ENCODE measurements at places on chromosomes 4 and X.

DNA sequence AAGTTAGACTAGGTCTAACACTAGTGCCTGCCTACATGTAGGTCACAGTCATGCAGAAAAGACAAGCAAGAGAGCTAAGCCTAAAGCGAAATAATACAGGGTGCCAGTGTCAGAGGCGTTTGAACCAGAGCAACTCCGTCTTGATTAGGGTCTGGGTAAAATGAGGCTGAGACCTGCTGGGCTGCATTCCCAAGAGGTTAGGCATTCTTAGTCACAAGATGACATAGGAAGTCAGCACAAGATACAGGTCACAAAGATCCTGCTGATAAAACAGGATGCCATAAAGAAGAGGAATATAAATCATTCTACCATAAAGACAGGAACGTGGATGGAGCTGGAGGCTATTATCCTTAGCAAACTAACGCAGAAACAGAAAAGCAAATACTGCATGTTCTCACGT, 120.9 kb downstream of the BEND2 start:
- no peak for DNase-seq

DNA sequence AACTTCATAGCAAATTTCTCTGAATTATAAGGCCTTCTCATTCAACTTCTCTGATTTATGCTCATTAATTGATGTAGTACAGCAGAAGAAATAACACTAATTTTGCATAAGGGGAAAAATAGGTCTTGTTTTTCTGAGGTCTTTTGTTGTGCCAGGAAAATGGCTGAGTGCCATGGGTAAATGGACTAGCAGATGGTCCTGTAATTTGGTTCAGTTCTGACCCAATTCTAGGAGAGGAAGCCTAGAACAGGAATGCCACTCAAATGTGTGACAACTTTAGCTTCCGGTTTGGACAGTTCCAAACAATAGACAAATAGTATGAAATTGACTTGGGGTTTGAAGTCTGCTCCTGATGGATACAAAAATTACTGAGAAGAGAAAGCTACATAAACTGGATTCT, 6.2 kb downstream of the RAB9B start:
- no peak for DNase-seq

DNA sequence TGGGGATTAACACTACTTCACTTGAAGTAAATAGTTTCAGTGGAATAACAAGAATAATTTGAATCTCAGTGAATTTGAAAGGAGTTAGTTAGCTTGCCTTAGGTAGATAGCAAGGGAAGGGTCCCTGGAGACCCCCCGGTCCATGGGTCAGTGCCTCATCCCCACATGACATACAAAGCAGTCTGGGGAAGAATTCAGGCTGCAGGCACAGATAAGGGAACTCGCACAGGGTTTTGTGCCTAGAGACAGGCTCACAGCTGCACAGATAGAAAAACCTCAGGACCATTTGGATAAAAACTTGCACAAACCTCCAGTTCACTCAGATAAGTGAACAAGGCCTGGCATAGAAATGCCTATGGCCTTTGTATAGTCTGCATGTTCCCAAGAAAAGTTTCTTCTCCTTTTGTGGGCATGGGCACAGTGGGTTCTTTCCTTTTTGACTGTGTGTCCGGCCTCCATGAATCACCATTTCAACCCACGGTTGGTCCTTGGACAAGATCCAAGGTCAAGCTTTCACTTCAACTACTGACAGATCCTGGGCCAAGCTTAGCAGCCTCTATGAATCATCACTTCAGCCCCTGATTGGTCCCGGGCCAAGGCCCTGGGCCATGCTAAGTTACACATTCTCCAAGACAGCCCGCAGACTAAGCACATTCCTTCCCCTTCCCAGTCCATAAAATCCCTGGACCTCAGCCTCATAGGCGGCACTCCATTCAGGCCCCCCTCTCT, 108.3 kb upstream of the KLHL4 start:
- DNase-seq: peak; percentile 26

- no peak for DNase-seq
Measured at GRCh38 chrX:13305108-13305507, 14.7 kb downstream of the ATXN3L start.

- DNase-seq: no peak
Measured at GRCh38 chr4:95537191-95537590, 11.6 kb downstream of the UNC5C start.

- DNase-seq: no peak
Measured at GRCh38 chrX:18877469-18877868, 106.4 kb downstream of the PHKA2 start.

- no peak for DNase-seq
Measured at GRCh38 chrX:99353412-99353811, 1056.7 kb downstream of the PCDH19 start.

DNA sequence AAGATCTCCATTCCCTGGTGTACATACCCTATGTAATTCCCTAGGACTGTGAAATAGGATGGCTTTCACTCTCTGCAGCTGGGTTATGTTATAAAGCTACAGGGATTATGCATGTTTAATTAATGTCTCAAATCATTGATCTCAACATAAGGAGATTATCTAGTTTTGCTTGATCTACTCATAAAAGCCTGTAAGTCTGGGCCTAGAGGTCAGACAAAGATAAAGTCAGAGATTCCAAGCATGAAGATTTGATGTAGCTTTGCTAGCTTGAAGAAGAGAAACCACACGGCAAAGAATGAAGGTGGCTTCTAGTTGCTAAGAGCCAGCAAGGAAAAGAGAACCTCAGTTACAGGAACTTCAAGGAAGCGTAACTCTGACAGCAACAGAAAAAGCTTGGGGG, 456.9 kb downstream of the CCSER1 start:
- no peak for DNase-seq

GRCh38 chr4:148057984-148058859, 326.3 kb downstream of the ARHGAP10 start:
- DNase-seq: no peak

DNA sequence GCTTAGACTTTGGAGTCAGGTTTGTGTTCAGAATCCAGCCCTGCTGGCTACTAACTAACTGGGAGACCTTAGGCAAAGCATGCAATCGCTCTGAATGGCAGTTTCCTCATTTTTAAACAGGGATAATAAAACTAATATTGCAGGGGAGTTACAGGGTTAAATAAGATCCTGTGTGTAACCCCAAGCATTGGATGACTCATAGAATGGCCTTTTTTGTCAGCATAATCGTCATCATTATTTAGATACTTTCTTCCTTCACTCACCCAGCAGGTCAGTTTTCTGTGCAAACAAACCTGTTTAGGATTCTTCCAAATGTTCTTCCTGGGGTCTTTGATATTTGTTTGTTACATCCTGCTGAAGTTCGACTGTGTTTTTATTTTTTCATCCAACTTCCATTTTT, 208.2 kb downstream of the EVC2 start:
- no peak for DNase-seq

DNA sequence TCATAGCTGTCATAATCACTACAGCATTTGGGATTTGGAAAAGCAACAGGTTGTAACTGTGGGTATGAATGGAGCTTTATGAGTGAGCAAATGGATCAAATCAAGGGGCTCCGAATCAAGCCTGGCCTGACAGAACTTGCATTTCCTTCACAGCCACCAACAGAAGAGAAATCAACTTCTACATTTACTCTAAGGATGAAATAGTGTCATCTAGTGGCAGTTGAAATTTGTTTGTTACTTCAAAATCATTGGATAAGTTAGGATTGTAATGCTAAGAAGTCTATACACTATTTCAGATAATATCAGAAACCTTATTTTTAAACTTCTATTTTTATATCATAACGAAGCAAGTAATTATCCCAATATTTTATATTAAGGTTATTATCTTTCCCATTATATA, 10.7 kb upstream of the WDR17 start:
- no peak for DNase-seq

- DNase-seq: no peak
Measured at GRCh38 chr4:91630764-91631163, 673.0 kb upstream of the GRID2 start.
